Bone marrow (tissue), 2 donors: ENCODE measurements at places on chromosomes 3 and 15.

GRCh38 chr15:60399246-60399915 lies 1.6 kb upstream of the ANXA2 start:
- DNase-seq = no peak

GRCh38 chr3:186991470-186991869 lies 61.1 kb downstream of the ST6GAL1 start:
- DNase-seq = no peak

DNA sequence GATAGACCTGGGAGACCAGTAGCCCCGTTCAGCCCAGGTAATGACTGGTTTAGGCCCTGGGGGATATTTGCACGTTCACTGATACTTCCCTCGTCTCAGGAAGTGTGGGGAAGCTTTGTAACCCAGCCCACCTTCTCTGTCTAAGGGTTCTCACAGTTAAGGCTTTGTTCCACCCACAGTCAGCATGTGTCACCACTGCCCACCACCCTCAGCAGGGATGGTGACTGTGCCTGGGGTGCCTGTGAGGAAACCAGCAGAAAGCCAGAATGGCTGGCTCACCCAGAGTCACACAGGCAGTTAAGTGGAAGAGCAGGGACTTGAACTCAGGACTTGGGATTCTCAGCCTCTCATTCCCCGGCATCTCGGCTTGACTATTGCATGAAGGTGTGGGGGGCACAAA lies 5.2 kb downstream of the KBTBD13 start:
- no peak for DNase-seq

- DNase-seq = no peak
Measured at GRCh38 chr15:101492766-101493692, 3.5 kb upstream of the PCSK6 start.

DNA sequence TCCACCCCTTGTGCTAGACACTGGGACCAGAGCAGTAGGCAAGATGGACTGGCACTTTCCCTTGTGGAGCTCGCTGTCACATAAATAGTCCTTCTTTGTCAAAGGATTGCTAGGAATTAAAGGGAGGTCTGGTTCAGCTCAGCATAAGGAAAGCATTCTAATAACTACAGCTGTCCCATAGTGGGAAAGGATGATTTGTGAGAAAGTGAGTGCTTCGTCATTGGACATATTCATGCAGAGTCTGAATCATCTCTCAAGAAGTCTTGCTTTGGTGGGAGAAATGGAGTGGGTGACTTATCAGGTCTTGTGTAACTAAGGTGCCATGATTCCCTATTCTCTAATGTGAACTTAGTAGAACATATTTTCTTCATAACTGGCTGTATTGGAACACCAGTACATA lies 14.7 kb downstream of the PPARG start:
- DNase-seq = no peak

DNA sequence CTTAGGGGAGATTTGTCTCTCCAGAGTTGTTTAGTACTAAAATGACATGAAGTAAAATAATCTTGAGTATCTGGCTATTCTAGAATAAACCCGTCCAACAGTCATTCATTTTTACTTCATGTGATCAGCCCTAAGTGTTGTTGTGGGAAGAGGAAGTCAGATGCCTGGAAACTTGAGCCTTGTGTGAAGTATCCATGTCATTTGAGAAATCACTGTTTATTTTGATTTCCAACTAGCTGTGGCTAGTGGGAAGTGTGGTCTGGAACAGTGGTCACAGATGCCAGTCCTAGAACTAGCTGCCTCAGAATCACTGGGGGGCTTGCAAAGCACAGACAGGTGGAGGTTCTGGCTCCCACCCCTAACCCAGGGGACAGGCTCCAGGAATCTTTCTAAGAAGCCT lies 77.7 kb upstream of the LIMD1 start:
- DNase-seq = no peak

GRCh38 chr15:26472661-26473060 lies 300.2 kb downstream of the GABRB3 start:
- no peak for DNase-seq

- peak; percentile 69 for DNase-seq
Measured at GRCh38 chr3:49929291-49930167, at the start of gene MON1A. Gene MON1A (minus strand): TSS chr3:49929811. CDS start chr3:49913346, 16,465 bp downstream.

GRCh38 chr3:31167666-31168065 lies 273.2 kb upstream of the GADL1 start:
- DNase-seq = no peak

GRCh38 chr3:195823280-195823679 lies 11.6 kb upstream of the MUC4 start:
- no peak for DNase-seq

- no peak for DNase-seq
Measured at GRCh38 chr3:100044369-100044768, 69.9 kb downstream of the FILIP1L start.

DNA sequence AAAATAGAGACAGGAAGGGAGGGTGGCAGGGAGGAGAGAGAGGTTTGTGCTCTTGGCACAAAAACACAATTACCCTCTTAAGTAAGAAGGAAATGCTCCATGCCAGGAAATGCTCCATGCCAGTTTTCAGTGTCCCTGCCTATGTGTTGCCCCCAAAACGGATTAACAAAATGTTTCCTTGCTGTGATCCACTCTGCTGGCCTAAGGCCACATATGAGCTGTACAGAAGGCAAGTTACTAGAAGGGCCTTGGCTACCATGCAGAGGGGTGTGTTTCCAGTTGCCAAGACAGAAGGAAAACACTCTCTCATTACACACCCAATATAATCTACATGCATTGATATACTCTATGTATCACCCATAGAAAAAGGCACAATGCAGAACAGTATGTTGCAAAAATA lies 98.2 kb upstream of the PTPRG start:
- no peak for DNase-seq

DNA sequence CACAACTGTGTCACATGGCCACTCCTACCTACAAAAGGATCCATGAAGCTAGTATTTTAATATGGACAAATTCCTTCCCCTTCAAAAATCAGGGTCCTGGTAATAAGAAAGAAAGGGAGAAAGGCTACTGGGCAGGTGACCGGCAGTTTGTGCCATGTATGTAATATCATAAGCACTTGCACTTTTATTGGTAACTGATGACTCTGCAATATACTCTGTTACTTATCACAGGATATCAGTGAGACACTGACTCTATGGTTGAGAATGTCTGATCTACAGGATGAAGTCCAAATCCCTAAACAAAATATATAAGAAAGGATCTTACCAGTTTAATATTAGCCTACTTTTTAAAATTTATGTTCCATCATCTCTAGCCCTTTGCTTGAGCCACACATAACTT lies 315.2 kb downstream of the AGBL1 start:
- DNase-seq = no peak

GRCh38 chr3:128781164-128781563 lies 55.2 kb downstream of the RAB7A start:
- no peak for DNase-seq

DNA sequence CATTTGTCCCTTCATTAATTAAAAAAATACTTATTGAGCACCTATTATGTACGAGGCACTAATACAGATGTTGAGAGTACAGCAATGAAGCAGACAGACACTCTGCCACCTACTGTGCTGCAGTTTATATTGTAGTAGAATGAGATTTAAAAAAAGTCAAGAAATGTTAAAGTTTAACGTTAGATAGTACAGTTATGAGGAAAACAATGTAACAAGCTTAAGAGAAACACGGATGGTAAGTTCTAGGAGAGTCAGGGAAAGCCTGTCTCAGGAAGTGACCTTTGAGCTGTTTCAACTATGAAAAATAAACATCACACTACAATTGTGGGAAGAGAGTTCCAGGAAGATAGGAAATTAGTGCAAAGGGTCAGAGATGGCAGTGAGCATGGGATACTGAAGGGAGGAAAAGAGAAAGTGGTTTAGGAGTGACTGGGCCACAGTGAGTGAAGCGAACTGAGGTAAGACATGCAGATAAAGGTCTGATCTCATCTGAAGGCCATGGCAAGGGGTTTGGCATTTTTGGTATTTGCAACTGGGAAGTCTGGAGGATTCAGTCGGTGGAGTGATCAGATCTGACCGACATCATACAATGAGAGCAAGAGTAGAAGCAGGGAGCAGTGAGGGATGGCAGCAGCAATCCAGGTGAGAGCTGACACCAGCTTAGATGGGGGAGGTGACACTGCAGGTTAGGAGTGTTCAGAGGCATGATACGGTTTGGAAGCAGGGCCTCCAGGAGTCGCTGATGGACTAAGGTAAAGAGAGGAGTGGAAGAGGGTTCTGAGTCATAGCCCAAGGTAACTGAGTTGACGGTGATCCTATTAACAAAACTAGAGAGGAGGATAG lies 28.5 kb downstream of the PLSCR4 start:
- no peak for DNase-seq

DNA sequence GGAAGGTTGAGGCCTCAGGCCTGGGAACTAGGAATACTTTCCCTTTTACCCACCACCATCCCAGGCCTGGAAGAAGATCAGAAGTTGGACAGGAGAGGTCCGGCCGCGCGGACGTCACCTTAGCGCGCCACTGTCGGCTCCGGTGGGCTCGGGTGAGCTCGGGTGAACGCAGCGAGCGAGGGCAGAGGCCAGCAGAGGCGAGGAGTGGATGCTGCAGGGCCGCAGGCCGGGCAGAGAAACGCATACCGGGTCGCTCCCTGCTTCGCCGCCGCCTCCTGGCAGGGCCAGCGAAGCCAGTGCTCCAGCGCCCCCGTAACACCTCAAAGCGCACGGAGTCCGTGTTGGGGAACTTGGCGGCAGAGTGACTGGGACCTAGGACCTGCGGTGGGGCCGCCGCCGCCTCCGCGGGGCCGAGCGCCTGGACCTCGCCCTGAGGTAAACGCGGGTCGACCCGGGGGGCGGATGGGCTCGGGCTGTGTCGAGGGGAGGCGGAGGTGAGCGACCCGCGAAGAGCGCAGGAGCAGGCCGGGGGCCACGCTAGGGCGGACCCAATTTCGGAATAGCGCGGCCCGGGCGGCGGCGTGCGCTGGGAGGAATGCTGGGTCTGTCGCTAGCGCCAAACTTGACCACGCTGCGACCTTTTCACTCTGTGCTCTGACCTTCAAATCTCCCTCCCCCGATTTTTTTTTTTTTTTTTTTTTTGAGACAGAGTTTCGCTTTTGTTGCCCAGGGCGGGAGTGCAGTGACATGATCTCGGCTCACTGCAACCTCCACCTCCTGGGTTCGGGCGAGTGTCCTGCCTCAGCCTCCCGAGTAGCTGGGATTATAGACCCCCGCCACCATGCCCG lies 1.6 kb downstream of the CYP11A1 start:
- no peak for DNase-seq

DNA sequence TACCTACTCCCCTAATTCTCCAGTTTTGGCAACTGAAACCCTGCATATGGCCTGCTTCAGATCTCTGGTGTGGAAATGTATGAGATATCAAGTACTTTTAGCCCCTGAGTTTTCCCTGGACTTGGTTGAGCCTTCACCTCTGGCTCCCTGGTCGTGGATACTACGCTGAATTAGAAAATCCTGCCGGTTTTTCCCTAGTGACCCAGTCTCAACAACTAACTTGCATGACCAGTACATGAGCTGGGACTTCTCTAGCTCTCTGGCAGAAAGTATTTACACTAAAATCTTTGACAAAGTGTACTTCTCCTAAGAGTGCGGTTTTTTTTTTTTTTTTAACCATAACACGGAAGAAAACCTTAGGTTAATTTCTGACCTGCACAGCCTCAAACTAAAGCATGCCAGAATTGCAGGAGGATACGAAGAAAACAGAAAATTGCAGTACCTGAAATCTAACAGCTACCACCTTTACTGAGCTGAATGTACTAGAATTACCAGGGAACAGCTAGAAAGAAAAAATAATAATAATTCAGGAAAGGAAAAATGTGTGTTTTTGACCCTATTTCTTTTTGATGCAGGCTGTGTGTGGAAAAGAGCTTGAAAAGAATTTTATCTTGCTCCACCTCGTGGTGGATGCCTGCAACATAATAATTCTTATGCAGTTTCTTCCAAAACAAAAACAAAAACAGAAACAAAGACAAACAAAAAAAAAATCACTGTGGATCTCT lies 165.6 kb downstream of the GMNC start:
- no peak for DNase-seq

- DNase-seq = no peak
Measured at GRCh38 chr15:64894395-64895056, 17.2 kb upstream of the ANKDD1A start.

- no peak for DNase-seq
Measured at GRCh38 chr15:44082558-44083157, 112.4 kb downstream of the FRMD5 start.

DNA sequence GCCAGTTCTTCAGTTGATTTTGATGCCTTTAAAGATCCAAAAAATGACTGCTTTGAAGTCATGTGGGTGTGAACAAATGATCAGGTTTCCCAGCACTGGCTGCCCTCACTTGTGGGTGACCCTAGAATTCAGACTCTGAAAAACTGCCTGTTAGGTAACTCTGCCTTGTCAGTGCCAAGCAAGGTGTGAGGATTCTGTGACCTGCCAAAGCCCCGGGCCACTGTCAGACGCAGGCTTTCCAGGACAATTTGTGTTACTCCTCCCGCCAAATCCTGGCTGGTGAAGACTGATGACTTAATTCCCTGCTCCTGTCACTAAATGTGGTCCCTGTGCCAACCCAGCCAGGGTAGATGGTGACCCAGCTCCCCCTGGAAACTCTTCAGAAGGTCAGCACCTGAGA lies 99.2 kb upstream of the PSMD6 start:
- DNase-seq = no peak

- DNase-seq = peak; percentile 9
Measured at GRCh38 chr3:112437146-112438022, 61.9 kb downstream of the BTLA start.

DNA sequence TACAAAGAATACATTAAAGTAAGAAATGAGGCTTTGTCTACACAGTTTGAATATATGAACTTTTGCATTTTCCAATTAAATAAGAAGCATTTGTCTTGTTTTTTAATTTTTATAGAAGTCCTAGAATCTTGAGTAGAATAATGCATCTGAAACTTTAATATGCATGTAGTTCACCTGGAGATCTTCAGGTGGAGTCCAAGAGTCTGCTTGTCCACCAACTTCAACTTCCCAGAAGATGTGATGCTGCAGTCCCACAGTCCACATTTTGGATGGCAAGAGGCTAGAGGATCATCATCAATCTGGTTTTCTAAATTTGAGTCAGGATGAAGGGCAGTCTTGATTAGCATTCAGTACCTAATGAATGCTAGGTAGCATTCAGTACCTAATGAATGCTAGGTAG lies 357.6 kb upstream of the SOX2 start:
- no peak for DNase-seq

GRCh38 chr15:33242165-33242564 lies 47.7 kb upstream of the FMN1 start:
- DNase-seq = no peak

DNA sequence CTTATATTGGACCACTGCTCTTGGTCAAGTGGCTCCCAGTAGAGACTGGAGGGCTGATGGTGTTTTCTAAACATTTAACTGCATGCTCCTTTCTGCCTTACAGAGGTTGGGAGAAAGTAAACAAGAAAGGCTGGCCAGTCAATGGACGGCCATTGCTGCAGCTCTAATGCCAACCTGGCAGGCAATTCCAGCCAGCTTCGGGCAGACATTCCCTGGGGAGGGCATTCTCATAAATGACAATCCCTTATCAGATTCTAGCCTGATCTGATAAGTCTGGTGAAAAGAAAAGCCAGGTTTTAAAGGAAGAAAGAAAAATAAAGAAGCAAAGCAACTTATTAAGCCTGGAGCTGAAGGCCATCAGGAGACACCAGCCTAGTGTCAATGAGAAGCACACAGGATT lies 60.7 kb downstream of the FRMD4B start:
- no peak for DNase-seq
